ENCODE measurements at places on chromosomes 11 and 22. TPM values are rescaled to one million over a fixed set of nuclear protein-coding genes. Genes with fewer than 3 reads are reported as not detected.

DNA sequence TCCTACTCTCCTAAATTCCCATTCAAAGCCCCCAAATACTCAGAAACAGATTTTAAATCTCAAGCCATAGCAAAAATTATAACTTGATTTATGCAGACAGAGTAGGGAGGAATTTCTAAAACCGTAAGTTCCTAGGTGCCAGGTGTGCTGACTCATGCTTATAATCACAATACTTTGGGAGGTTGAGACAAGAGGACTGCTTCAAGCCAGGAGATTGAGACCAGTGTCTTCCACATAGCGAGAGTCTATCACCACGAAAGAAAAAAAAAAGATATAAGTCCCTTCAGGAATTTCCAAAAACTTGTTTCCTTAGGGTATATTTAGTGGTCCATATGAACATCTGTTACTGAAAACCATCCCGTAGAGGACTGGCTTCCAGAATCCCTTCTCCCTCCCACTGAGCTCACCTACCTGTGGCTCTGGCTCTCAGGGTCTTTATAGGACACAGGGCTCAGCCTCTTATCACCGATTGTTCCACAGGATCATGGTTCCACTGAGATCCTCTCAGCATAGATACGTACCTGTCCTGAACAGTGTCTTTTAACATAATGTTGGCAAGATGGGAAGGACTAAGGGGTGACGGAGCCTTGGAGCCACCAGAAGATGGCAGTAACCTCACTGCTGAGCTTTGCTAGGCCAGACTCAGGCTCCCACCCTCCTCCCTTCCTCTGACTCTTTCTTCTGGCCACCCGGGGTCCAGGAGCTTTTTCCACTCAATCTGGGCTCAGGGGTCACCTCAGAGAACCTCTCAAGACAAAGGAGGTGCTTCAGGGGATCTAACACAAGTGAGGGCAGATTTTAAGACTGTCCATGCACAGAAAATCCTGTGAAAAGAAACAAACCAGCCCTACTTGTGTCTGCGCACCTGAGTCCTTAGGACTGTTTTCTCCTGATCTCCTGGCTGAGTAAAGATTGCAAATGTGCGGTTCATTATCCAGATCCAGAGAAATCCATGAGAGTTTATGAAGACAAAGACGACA lies 117.5 kb upstream of the TOP3B start:
- no peak for DNase-seq
- H3K27ac ChIP-seq, result no peak overlapping the region

DNA sequence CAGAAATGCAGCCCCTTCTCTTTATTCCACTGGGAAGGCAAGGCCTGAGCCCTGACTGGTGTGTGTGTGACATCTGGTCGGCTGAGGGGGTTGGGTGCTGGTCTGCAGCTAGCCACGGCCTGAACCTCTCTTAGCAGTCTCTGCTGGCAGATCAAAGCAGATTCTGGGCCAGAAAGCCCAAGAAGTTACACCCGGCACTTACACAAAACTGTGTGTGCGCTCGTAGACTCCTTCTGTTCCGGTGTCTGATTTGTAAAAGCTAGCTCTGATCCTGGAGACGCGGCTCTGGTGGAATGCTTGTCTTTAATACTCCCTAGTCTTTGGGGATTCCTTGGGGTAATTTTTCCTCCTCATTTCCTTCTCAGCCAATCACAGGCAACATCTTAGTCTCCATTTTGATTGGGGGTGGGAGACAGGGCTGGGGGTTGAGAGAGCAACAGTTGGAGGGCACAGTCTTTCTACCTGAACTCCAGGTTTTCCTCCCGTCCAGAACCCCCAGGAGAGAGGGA lies 5.5 kb downstream of the PKNOX2 start:
- peak overlapping the region; percentile 89 for H3K27ac ChIP-seq
- DNase-seq, result no peak

DNA sequence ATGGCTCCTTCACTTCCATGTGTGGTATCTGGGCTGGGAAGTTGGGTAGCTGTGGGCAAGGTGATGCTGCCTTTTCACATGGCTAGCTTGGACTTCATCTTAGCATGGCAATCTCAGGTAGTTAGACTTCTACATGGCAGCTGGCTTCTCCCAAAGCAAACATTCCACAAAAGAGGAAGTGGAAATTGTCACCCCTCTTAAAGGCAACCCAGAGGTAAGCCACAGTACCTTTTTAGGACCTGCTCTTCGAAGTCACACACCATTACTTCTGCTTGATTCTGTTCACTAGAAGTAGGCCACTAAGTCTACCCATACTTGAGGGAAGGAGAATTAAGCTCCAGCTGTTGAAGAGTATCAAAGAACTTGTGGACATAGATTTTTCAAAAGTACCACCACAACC lies 25.9 kb downstream of the TUG1 start:
- H3K27ac ChIP-seq, result no peak overlapping the region
- H3K4me3 ChIP-seq, result no peak overlapping the region
- H3K36me3 ChIP-seq, result no peaks in the 10 kb centered on the region
- no peaks in the 10 kb centered on the region for H3K27me3 ChIP-seq

DNA sequence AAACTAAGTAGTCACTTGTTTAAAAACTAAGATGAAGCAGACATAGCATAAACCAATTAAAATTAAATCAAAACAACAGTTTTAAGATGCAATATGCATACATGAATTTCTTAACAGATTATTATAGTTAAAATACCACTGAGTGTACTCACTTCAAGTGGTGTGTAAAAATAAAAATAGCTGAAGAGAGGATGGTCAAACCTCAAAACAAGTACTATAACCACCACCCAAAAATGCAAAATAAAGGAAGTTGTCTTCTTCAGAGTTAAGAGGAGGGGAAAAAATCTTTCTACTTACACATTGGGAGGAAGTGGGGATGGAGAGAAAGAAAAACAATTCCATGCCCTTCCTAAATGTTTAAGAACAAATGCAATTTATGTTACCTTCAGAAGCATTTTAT lies 31.9 kb downstream of the RRAS2 start:
- H3K36me3 ChIP-seq, result no peaks in the 10 kb centered on the region
- H3K4me1 ChIP-seq, result no peaks in the 10 kb centered on the region
- H3K4me3 ChIP-seq, result no peak overlapping the region
- DNase-seq, result no peak

HBB gene
- not detected for total RNA-seq

FOXR1 gene
- total RNA-seq, result not detected
